ENCODE measurements at places on chromosomes 12 and 14.

- DNase-seq = no peak
Measured at GRCh38 chr12:103556890-103557627, 30.0 kb upstream of the STAB2 start.

GRCh38 chr14:103581954-103582703 lies 19.4 kb downstream of the COA8 start:
- no peak for DNase-seq

- no peak for DNase-seq
Measured at GRCh38 chr12:64747695-64748094, 11.5 kb downstream of the GNS start.

DNA sequence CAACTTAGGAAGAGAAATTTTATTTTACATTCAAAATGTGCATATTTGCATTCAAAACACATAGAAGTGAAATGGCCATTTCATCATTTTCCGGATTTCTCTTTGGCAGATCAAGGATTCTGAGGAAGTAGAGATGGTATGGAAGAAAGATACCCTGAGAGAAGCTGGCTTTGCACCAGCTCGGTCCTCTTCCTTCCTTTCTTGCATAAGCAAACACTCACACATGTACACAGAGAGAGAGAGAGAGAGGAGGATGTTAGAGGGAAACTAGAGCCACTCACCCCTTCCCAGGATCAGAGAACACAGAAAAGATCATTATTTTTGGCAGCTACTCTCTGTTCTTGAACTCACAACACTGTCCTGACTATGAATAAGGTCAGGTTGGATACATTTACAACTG lies 15.6 kb upstream of the PLEKHD1 start:
- DNase-seq = no peak

DNA sequence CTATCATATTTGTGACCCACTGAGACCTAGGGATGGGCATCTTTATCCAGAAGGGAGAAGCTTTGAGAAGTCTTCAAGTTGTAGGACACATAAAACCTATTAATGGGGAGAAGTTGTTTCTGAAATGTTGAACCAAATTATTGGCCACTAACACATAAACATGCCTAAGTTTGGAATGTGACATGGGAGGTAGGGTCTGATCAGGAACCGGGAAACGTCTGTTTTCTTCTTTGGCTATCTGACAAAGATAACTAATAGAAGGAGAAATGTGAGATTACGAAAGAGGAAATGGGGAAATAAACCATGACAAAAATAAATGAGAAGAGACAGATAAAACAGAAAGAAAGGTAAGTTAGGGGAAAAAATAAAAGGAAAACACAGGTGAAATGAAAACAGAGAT lies 425.2 kb downstream of the EGLN3 start:
- DNase-seq = no peak

DNA sequence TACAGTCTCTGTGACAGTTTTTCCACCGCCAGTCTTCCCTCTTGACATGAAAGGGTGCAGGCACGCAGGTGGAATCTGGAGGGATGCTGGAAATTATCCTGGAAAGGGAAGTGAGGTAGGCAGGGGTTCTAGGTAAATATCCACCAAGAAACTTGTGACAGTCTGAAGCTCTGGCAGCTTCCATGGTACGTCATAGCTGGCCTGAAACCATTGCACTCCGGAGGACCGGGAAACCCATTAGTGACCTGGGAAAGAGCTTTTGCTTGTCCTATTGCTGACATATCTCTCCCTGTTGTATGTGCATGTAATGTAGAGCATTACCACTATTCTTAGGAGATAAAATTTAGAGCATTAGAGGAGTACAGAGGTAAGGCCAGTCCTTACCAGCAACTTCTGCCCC lies 275.9 kb downstream of the EGLN3 start:
- no peak for DNase-seq

GRCh38 chr14:93727039-93727740 lies 61.1 kb downstream of the PRIMA1 start:
- DNase-seq = no peak

DNA sequence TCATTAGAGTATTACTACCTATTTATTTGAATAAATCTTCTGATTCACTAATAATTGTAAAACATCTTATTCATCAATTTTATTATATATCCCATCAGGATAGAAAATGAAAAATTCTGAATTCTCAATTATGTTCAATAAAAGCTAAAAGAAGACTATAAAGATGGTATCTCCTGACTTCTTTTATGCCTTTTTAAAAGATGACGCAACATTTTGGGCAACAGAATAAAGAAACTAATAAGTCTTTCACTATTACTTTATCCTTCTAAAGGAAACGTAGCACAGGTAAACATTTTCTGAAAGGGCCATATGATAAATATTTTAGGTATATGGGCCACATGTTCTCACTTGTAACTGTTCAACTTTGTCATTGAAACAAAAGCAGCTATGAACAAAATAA lies 10.1 kb upstream of the ATXN7L3B start:
- DNase-seq = no peak

DNA sequence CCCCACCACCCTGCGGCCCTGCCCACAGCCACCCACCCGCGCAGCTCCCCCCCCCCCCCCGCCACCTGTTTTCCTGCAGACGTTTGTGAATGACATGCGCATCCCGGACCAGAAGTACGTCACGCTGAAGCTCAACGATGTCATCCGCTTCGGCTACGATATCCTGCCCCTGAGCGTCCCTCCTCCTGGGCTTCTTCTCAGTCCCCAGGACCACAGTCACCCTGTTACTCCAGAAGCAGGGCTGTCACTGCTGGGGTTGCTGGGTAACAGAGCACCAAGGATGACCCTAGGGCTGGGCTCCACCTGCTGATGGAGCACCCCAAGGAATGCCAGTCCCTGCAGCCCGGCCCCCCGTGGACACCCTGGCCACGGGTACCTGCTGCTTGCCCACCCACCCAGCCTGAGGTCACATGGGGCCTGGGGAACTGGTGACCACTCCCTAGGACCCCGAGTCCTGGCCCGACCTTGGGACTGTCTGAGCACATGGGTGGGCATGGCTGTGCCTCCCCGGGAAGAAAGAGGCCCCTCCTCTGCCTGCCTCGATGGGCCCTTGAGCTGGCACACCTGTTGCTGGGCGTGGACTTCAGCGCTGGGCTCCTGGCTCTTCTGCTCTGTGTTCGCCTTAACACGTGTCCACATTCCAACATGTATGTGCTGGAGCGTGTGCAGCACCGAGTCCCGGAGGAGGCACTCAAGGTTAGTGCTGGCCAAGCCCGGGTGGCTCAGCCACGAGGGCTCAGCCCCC lies 12.9 kb downstream of the CEP170B start:
- DNase-seq = no peak

DNA sequence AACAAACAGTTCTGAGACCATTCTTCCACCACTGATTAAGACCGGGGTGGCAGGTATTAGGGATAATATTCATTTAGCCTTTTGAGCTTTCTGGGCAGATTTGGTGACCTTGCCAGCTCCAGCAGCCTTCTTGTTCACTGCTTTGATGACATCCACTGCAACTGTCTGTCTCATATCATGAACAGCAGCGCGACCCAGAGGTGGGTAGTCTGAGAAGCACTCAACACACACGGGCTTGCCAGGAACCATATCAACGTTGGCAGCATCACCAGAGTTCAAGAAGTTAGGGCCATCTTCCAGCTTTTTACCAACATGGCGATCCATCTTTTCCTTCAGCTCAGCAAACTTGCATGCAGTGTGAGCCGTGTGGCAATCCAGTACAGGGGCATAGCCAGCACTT lies 16.9 kb downstream of the AEBP2 start:
- no peak for DNase-seq

- no peak for DNase-seq
Measured at GRCh38 chr14:52871606-52872005, 79.2 kb downstream of the FERMT2 start.

- no peak for DNase-seq
Measured at GRCh38 chr12:54991161-54991990, 6.8 kb upstream of the TESPA1 start.

DNA sequence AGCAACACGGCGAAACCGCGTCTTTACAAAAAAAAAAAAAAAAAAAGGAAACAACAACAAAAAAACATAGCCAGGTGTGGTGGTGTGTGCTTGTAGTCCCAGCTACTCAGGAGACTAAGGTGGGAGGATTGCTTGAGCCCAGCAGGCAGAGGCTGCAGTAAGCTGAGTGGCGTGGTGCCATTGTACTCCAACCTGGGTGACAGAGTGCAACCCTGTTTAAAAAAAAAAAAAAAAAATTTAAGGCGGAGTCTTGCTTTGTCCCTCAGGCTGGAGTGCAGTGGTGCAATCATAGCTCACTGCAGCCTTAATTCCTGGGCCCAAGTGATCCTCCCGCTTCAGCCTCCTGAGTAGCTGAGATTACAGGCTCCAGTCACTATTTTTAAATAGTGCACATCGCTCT lies 18.2 kb upstream of the FIGNL2 start:
- DNase-seq = no peak

GRCh38 chr14:76386944-76387782 lies 11.2 kb downstream of the ESRRB start:
- no peak for DNase-seq

DNA sequence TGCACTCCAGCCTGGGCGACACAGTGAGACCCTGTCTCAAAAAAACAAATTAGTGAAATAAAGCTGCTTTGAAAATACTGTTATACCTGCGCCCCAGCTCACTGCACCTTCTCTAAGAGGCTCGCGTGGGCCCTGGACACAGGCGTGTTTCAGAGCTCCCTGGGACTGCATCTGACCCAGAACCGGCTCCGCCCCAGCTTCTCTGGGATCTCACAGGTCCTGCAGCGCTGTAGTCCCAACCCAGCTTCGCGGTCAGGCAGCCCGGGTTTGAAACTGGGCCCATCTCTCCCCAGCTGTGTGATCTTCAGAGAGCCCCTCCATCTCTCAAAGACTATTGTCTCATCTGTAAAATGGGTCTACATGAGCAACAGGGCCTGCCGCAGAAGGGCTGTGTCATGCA lies 7.5 kb downstream of the RIMBP2 start:
- no peak for DNase-seq

GRCh38 chr14:95311752-95312151 lies 8.0 kb downstream of the CLMN start:
- no peak for DNase-seq

DNA sequence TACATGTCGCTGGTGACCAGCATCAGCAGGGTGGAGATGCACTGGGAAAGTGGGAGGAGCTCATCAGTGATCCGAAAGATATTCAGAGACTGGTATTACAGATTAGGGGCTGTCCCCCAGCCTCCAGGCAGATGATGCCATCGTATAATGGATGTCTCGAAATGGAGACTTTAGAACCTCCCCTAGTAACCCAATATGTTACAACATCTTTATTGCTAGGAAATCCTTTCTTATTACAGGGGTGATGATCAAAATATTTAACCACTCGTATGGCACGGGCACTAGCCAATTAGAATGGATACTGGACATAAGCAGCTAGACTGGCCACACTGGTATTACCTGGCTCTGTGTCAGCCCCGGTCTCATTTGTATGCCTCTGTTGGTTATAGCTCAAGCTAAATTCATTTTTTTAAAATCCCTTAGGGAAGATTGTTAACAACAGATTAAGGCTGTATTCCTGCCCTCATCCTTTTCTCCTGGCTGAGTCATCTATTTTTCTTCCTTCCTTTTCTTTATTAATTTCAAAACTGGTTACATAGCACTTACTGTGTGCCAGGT lies 10.8 kb upstream of the CEBPE start:
- no peak for DNase-seq

DNA sequence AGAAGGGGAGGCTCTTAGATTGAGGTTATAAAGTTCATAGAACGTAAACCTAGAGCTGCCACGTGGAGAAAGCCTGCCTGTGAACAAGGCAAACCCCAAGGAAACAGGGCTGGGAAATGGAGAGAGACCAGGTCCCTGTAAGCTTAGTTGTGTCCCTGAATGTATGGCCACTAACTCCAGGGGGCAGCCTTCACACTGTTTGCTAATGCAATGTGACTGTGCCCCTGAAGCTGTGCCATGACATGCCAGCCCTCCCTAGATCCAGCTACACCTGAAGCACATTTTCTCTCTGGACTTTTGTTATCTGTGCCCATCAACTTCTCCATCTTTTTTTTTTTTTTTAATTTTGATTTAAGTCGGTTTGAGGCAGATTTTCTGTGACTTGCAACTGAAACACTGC lies 60.6 kb upstream of the TMCC3 start:
- no peak for DNase-seq

DNA sequence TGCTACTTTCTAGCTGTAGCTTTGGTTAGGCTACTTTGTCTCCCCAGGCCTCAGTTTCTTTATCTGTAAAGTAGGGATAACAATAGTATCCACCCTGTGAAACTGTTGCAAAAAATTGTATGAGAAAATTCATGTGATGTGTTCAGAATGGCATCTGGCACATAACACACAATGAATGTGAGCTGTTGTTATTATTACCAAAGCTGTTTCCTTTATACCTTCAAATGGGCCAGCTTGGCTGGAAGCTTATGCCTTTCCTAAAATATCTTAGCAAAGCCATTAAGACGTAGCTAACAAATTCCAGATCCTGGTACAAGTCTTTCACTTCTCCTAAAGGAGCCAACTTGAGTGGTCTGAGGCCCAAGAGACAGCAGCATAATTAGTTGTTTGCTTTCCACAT lies 25.2 kb upstream of the MANSC4 start:
- DNase-seq = no peak

GRCh38 chr14:103188810-103189480 lies 65.7 kb downstream of the TNFAIP2 start:
- DNase-seq = no peak

DNA sequence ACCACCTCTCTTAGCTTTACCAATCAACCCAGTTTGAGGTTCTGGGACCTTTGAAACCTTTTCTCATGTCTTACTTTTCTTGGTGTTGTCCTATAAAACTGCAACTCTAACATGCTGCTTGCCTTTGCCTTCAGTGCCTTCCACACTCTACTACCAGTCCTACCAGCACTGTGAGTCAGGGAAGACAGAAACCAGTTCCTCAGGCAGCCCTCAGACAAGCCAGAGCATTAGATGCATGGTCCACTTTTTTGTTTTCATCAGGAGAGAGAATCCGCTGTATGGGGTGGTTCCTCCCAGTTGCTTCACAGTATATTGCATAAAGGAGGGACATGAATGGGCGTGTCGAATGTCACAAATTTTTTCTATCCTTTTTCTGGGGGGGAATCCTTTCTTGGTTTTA lies 17.3 kb upstream of the KLRB1 start:
- DNase-seq = no peak
